Osteoblast (primary cell): ENCODE measurements at places on chromosomes 5 and 9.

- no peak for DNase-seq
These were observed 594.8 kb downstream of the RAB3C start for GRCh38 chr5:59177644-59178043.

DNA sequence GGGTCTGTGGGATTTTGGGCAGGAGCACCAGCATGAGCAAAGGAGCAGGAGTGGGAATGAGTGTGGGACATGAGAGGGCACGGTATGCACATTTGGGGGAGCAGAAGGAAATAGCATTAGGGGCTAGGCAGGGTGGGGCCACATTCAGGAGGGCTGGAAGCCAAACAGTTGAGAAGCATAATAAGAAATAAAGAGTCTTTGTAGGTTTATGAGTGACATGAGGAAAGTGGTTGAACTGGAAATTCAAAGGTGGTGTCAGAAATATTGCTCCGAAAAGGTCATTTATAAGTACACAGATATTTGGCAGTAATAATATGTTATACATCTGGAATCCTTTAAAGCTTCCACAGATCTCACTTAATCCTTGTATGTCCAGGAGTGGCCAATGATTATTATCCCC is 26.4 kb downstream of the ARHGEF28 start:
- DNase-seq, result no peak

DNA sequence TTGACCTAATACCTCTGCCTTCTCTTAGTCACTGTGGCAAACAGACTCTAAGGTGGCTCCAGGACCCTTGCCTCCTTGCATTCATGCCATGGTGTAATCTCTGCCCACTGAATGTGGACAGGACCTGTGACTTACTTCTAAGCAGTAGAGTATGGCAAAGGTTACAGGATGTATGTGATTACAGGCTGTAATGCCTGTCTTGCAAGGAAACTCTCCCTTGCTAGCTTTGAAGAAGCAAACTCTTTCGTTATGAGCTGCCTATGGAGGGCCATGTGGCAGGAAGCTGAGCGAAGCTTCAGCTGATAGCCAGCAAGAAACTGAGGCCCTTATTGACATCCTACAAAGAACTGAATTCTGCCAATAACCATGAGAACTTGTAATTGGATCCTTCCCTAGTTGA is 103.3 kb upstream of the HMHB1 start:
- DNase-seq, result no peak

GRCh38 chr5:150619359-150620230 is 20.9 kb upstream of the SYNPO start:
- peak; percentile 76 for DNase-seq

DNA sequence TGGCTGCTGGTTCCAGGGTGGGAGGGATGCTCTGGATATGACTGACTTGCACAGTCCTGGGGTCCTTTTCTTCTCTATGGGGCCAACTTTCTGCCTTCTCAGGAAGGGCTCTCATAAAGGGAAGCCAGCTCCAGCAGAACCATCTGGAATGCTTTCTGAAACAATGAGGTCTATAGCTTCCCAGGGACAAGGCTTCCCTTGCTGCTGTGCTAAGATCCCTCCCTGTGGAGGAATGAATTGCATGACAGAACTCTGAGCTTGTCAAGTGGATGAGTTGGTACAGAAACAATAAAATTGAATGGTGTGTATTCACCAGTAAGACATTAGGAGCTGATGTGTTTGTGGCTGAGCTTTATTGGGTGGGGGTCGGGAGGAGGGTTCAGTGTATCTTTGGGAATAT is 19.8 kb downstream of the CKMT2 start:
- no peak for DNase-seq

- peak; percentile 89 for DNase-seq
These were observed 17.3 kb downstream of the SLC22A5 start for GRCh38 chr5:132386644-132387286.

DNA sequence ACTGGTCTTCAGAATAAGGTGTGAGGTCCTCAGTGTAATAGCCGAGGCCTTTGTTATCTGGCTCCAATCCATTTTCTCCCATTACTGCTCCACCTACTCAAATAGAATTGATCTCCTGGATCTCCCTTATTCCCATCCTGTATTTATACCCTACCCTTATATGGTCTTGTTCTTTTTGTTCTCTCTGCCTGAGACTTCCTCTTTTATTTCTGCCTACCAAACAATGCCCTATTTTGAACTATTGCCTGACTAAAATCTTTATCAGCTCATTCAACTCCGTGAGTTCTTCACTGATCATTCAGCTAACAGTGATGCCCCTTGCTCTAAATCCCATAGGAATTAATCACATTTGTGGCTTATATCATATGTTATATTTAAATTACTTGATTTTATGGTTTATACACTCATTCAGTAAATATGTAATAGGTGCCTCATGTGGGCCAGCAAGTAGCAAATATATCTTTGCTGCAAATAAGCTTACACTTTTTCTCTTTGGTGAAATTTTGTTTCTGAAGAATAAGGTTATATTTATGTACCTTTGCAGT is 417.5 kb upstream of the MEF2C start:
- no peak for DNase-seq

DNA sequence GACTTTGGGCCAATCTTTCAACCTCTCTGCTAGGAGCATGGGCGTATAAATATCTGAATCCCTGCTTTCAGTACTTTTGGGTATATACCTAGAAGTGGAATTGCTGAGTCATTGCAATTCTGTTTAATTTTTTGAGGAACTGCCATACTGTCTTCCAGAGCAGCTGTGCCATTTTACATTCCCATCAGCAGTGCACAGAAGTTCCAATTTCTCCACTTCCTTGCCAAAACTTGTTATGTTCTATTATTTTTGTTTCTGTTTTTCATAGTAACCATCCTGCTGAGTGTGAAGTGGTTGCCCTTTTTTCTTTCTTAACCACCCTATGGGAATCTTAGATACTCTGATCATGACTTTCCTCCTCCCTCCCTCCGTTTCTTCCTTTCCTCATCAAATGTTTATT is 11.1 kb upstream of the CCIN start:
- DNase-seq, result no peak

DNA sequence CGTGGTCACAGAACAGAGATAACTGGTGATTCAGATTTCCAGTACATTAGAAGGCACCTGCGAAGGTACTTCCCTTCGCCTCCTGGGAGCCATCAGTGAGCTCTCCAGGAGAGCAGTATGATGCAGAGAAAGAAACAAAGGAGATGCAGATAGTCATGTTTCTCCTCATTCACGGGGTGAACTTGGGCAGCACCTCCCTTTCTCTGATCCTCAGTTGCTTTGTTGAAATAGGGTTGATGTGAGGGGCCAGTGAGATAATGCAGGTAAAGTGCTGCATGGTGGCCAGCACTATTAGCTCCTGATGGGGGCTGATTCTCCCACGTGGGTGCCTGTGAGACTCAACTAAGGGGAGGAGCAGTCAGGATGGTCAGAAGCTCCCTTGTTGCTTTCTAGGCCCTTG is 46.6 kb upstream of the ZNF169 start:
- DNase-seq, result peak; percentile 35

DNA sequence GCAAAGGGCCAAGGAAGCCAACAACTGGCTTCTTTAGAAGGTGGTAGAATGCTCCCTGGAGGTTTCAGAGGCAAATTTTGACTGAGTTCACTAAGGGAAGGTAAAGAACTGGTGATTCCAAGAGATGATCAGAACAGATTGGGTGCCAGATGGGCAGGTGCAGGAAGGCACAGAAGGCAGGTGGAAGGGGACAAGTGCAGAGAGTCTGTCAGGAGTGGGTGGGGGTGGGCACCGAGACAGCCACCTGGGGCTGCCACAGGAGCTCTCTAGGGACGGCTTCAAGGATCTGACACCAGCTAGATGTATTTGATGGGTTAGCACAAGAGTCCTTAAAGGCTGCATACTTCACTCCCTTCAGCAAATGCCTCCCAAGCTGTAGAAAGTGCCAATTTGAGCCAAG is 207.3 kb downstream of the PTTG1 start:
- no peak for DNase-seq

- peak; percentile 71 for DNase-seq
These were observed 578 bp upstream of the PSAT1 start for GRCh38 chr9:78296201-78296892.

DNA sequence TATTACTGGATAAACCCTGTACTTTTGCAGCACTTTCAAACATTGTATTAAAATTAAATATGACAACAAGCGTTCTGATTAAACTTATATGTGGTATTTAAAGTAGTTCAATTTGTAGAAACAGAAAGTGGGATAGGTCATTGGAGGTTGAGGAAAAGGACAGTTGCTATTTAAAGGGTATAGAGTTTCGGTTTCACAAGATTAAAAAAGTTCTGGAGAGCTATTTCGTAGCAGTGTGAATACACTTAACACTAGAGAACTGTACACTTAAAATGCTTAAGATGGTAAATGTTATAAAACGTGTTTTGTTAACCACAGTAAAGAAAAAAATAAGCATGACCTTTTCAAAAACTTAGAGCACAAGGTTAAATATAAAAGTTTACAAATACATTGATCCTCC is 382.1 kb downstream of the BRINP1 start:
- DNase-seq, result no peak

DNA sequence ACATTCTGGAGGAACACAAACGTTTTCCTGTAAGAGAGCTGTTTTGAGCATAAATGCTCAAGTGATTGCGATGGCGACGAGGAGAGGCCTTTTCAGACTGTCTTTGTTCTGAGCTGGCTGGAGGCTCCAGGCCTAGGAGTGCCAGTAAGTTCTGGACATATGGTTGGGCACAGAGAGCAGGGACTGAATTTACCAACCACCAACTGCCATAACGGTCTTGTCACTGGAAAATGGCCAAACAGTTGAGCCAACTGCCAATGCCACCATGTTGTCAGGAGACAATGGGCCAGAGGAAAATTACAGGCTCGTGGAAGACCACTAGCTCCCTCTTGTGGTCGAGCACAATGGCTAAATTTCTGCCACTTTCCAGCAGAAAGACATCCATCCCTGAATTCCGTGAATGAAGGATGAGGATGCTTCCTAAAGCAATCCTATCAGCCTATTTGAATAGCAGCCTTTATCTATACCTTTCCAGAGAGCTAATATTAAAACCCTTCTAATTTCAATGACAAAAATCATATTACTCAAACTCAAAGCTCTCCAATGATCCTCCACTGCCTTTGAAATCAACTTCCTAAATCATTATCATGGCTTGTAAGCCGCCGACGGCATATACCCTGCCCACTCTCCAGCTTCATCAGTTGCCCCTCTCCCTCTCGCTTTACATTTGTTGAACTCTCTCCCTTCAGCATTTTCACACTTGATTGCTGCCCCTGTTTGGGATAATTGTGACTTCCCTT is 66.9 kb upstream of the GLIS3 start:
- no peak for DNase-seq

- DNase-seq, result no peak
These were observed 150.1 kb upstream of the STK32A start for GRCh38 chr5:147084702-147085101.

DNA sequence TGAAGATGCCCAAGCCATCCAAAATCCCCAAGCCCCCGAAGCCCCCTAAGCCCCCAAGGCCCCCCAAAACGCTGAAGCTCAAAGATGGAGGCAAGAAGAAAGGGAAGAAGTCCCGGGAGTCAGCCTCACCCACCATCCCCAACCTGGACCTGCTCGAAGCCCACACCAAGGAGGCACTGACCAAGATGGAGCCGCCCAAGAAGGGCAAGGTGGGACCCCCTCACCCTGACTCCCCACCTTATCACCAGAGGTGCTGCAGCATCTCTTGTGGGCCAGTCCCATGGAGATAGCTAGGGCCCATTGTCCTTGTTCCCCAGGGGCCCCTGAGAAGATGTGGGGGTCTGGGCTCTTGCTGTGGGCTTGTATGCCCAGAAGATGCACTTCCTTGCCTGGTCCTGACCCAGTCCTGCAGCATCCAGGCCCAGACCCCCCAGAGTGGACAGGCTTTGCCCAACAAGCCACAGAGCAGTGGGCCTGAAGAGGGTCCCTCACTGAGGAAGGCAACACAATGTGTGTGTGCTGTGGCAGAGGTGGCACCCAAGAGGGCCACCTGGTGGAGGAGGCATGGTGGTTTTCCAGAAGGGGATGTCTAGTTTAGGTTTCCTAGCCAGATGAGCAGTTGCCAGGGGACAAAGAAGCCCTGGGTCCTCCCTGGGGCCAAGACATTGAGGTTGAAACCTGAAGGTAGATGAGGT is 84.1 kb downstream of the PHF2 start:
- DNase-seq, result no peak

DNA sequence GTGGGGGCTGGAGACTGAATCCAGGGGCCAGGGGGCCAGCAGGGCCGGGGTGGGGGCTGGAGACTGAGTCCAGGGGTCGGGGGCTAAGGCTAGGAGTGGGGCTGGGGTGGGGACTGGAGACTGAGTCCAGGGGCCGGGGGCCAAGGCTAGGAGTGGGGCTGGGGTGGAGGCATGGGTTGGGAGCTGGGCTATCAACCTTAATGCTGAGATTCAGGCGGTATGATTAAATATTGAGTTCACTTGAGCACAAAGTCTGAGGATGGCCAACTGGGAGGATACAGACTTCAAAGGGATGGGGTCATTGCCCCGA is 17.0 kb upstream of the LRRC14B start:
- peak; percentile 64 for DNase-seq

- DNase-seq, result no peak
These were observed 12.4 kb downstream of the LARP1 start for GRCh38 chr5:154767576-154767975.

DNA sequence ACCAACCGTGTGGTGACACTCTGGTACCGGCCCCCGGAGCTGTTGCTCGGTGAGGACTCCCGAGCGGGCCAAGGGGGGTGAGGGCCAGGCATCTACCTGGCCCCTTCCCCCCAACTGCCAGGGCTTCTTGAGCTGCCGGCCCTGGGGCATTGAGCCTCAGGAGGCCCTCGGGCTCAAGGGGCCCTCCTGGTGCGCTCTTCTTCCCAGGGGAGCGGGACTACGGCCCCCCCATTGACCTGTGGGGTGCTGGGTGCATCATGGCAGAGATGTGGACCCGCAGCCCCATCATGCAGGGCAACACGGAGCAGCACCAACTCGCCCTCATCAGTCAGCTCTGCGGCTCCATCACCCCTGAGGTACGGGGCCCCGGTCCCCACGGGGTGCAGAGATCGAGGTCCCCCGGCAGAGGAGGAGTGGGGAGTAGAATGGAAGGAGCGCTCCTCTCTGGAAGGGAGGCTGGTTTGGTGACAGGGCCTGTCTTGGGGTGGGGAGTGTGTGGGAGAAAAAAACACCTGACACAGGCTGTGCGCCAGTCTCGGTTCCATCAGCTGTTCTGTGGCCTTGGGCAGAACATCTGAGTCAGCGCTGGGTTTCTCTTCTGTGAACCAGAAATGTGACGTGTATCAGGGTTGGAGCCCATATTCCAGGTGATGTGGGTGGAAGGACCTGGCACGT is 2.6 kb downstream of the CDK9 start:
- peak; percentile 60 for DNase-seq

GRCh38 chr5:458547-459353 is 15.8 kb downstream of the EXOC3 start:
- peak; percentile 95 for DNase-seq
